ENCODE measurements at places on chromosomes 12 and 14.

- no peak for DNase-seq
Measured at GRCh38 chr14:100603341-100604120, 16.3 kb upstream of the BEGAIN start.

DNA sequence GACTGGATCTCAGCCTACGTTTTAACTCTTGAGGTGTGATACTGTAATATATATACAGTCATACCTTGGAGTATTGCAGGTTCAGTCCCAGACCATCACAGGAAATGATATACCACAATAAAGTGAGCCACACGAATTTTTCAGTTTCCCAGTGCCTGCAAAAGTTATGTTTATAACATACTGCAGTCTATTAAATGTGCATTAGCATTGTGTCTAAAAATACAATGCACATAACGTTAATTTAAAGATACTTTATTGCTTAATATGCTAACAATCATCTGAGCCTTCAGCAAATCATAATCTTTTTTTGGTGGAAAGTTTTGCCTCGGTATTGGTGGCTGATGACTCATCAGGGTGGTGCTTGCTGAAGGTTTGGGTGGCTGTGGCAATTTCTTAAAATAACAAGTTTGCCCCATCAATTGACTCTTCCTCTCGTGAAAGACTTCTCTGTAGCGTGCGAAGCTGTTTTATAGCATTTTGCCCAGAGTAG, 18.9 kb downstream of the PYROXD1 start:
- no peak for DNase-seq

- no peak for DNase-seq
Measured at GRCh38 chr14:54929556-54929955, 26.9 kb upstream of the GCH1 start.

DNA sequence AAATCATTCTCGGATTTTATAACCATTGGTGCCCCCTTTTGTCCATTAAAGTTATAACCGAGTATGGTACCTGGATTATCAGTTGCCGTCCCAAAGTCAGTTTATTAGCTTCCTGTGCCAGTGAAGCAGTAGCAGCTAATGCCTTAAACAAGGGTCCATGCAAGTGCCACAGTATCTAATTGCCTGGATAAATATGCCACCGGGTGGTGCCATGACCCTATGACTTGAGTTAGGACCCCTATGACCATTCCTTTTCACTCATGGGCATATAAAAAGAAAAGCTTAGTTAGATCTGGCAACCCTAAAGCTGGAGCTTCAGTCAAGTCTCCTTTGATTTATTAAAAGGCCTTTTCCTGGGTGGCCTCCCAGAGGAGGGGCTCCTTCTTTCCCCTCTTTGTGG, 1314.6 kb downstream of the TMEM121 start:
- DNase-seq, result no peak

- DNase-seq, result no peak
Measured at GRCh38 chr14:24370748-24371147, 2.8 kb downstream of the NFATC4 start.

DNA sequence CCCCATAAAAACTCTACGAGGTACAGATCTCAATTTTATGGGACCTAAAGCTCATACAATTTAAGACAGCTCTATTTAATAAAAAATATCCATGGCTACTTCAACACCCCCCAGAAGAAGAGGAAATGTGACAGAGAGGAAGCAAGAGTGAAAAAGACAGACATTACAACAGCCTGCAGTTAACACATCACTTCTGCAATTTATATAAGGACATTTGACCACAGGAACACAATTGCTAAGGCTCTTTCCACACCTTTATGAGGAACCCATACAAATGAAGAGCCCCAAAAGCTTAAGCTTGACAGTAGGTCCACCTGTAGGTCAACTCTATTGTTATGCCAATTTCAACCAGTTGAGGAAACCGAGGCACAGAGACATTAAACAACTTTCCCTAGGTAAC, 5.6 kb downstream of the OR10P1 start:
- DNase-seq, result no peak

- DNase-seq, result no peak
Measured at GRCh38 chr14:98903371-98903770, 368.6 kb downstream of the BCL11B start.

- no peak for DNase-seq
Measured at GRCh38 chr14:21912367-21912766, 238.7 kb upstream of the OR4E1 start.

- DNase-seq, result no peak
Measured at GRCh38 chr12:68435816-68436215, 103.7 kb upstream of the MDM1 start.

GRCh38 chr12:127273626-127274025, 993.3 kb upstream of the TMEM132C start:
- DNase-seq, result no peak

- no peak for DNase-seq
Measured at GRCh38 chr12:114209861-114210260, 196.1 kb downstream of the TBX5 start.

DNA sequence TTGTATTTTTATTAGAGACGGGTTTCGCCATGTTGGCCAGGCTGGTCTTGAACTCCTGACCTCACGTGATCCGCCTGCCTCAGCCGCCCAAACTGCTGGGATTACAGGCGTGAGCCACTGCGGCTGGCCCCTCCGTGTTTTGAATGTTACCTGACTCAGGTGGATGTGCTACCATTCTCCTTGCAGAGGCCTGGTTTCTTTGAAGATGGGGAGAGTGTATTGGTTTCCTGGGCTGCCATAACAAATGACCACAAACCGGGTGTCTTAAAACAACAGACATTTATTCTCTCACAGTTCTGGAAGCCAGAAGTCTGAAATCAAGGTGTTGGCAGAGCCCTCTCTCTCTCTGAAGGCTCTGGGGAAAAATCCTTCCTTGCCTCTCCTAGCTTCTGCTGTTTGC, 98.0 kb downstream of the IRF2BPL start:
- DNase-seq, result no peak

DNA sequence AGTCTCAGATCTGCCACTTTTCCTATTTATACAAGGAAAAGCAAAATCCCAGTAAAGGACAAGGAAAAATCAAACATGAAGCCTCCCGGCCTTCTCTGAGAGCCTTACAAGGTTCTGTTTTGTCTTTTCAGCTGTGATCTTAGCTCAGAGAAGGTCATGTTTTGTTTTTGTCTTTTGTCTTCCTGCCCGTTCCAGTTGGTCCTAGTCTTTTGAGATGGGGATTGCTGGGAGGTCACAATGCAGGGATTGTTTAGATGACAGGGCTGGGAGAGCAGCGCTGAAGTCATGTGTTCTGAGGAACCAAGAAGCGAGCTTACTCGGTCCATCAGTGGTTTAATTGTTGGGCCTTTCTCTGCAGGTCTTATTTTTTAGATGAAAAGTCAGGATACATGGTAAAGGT, 6.0 kb downstream of the PLEKHH1 start:
- DNase-seq, result no peak

DNA sequence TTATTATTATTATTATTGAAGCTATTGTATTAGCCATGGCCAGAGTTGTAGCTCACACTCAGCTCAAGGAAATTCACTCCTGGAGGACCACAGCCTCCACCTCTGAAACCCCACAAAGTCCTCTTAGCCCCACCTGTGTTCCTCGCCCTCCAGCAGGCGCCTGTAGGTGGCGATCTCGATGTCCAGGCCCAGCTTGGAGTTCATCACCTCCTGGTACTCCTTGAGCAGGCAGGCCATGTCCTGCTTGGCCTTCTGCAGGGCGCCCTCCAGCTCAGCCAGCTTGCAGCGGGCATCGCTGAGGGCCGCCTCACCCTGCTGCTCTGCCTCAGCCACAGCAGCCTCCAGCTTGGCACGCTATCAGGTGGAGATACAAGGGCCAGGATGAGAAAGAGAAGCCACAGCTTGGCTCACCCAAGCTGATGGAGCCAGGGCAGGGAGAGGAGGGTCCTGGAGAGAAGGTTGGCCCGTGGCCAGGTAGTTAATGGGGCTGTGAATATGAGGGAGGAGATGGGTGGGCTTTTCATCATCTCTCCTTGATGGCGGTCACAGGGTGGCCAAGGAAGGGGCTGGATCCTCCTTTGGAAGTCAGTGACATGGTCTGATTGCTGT, 5.1 kb downstream of the KRT85 start:
- no peak for DNase-seq

GRCh38 chr12:131378861-131379665, 331.8 kb upstream of the SFSWAP start:
- DNase-seq, result no peak

DNA sequence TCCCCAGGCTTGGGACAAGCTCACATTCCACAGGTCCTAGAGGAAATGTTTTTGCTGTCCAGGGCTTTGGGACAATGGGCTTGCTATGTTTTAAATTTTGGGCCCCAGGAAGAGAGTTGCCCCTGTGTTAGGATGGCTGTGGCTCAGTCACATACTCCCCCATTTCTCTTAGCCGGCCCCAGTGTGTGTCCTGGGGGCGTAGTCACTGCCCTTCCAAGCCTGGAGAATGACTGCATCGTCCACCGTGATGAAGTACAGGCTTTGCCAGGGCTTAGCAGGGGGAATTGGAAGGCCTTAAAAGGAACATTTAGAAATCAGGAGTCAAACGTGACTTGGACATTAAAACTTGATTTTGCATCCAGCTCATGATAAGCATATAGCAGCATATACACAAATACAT, 293.6 kb downstream of the CACNA1C start:
- no peak for DNase-seq

GRCh38 chr12:27635349-27635972, 60.8 kb upstream of the REP15 start:
- peak; percentile 38 for DNase-seq

GRCh38 chr14:90034156-90034555, 27.6 kb upstream of the KCNK13 start:
- no peak for DNase-seq

DNA sequence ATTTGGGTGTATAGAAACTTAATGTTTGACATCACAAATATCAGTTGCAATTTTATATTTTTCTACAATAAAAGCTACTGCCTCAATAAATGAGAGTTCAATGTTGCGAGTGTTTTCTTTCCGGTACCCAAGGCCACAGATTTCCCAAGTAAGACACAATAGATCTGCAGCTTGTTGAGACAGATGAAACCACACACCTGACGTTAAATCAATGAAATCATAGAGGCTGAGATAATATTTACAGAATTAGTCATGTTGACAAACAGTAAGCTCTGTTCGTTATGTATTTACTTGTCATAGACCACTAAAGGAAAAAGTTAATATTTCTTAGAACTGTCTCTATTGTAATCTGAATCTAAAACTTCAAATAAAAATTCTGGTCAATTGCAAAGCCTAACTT, 49.2 kb upstream of the PTHLH start:
- no peak for DNase-seq

GRCh38 chr14:100067481-100067880, 2.3 kb downstream of the EVL start:
- DNase-seq, result no peak

DNA sequence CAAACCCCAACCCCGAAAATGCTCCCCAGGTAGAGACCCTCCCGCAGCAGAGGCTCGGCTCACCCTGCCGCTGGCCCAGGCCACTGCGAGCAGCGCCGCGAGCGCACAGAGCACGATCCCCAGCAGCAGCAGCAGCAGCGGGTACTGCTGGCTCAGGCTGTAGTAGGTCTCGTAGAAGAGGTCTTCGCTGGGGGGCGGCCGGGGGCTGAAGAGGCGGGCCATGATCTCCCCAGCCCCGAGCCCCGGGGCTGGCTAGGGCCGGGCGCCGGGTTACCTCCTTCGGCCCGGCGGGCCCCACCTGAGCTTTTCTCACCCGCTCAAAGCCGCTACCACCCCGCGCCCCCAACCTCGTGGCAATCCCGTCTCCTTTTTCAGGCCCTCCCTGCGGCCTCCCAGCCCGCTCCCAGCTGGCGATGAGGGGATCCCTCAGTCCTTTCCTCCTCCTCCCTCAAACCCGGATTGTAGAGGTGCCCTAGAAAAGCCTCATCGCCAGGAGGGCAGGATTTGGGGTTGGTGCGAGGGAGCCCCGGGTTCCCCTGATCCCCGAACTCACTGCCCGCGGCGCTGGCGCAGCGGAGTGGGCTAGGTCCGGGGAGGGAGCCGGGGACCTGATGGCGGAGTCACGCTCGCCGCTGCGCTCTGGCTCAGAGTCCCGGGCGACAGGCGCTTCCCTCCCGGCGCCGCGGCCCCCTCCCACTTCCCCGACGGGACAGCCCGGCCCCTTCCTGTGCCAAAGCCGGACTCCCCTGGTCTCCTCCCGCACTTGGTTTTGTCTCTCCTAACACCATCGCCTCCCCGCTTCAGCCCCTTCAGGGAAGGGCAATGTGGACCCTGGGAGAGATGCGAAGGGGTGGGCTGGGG, at the start of gene ADCY4:
Gene ADCY4, minus strand, starts transcription at position 641 of the 861 bp plus-strand sequence. Its CDS starts 419 bp downstream, at position 222.
- no peak for DNase-seq

- DNase-seq, result no peak
Measured at GRCh38 chr14:63899953-63900352, 47.1 kb downstream of the SYNE2 start.

- DNase-seq, result no peak
Measured at GRCh38 chr14:76827696-76828296, 1.6 kb downstream of the LRRC74A start.

DNA sequence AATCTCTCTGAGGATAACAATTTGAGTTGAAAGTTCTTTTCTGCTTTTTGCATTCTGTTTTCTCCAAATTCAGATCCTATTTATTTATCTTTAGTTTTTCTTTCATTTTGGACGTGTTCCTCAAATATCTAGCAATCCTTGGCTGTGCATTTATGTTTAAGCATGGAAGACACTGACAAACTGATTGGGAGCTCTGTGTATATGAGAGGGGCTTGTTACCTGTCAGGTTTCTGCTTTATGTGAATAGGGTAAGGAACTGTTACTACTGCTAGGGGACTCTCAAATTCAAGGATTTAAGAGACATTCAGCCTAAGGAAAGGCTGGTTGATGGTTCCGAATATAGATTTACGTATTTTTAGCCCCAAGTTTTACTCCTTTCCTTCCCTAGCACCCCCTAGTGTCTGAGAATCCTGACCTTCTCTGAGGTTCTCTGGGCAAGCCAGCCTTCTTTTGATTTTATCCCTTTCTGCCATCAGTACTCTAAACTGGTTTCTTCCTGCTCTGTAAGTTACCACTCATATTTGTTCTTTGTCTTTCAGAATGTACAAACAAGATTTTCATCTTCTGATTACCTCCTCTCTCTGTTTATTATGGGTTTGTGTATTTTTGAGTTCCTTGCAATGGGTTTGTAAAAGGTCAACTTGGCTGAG, 30.5 kb downstream of the YLPM1 start:
- DNase-seq, result no peak

GRCh38 chr14:33962016-33962415, 11.1 kb upstream of the EGLN3 start:
- DNase-seq, result no peak

DNA sequence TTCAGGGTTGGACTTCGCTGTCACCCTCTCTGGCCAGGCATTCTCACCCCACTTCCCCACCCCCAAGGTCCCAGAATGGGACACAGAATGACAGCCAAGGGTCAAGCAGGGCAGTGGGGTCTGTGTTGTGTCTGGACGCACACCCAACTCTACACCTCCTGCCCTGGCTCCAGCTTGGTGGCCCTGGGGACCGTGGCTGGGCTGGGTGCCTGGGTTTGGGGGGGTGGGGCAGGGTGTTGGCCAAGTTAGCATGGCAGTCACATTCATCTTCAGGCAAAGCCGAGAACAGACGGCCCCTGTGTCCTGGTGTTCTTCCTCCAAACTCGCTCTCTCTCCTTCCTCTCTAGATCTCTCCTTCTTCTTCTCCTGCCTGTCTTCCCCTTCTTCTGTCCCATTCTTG, 5.6 kb downstream of the LRP1 start:
- no peak for DNase-seq

All from NT2/D1 (cell line).